ENCODE measurements at places on chromosomes 3 and 15.

GRCh38 chr3:159458982-159459381 lies 529.7 kb upstream of the IL12A start:
- DNase-seq = no peak

- no peak for DNase-seq
These were observed 101.9 kb upstream of the KCNH8 start for GRCh38 chr3:19046440-19046839.

GRCh38 chr3:120487191-120487650 lies 36.4 kb upstream of the FSTL1 start:
- DNase-seq = no peak

- DNase-seq = no peak
These were observed 15.8 kb downstream of the PATL2 start for GRCh38 chr15:44695294-44695693.

DNA sequence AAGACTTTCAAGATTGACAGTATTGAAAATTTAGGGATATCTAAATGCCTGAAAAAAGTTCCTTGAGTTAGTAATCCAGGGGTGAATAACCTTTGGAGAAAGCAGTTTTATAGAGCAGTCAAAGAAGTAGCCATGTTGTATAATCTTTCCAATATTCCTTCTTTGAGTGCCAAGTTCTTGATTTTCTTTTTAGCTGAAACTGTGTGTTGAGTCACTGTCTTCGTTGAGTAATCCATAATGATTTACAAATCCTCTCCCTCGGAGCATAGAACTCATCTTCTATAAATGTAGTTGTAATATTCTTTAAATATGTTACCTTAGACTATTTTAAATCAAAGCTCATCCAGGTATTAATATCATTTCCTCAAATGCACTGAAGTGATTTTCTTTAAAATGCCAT lies 135.2 kb downstream of the BBX start:
- no peak for DNase-seq

- DNase-seq = no peak
These were observed 93.2 kb downstream of the UACA start for GRCh38 chr15:70669966-70670658.

DNA sequence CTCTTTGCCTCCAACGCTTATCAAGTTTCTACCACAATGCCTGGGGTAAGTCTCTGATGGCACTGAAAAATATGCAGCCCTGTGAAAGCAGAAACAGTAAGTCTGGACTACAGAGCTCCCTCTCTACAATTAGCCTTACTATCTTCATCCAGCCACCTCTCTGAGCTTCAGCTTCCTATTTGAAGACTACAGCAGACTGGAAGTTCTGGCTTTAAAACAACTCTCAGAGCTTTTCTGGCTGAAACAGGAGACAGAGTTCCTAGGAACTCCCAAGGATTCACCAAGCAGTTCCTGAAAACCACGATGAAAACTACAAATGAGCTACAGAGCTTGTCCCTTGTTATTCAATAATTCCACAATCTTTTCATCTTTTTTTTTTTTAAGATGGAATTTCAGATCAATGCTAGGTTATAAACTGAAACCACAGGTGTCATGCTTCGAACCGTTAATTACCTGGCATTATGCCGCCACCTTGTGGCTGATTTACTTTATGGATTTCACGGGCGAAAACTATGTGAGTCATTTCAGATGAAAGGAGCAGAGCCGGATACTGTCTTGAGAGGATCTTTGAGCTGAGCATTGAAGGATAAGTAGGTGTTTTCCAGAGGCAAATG lies 3.9 kb downstream of the CRYGS start:
- DNase-seq = peak; percentile 59

- no peak for DNase-seq
These were observed 91.6 kb downstream of the MESD start for GRCh38 chr15:80898040-80898439.

DNA sequence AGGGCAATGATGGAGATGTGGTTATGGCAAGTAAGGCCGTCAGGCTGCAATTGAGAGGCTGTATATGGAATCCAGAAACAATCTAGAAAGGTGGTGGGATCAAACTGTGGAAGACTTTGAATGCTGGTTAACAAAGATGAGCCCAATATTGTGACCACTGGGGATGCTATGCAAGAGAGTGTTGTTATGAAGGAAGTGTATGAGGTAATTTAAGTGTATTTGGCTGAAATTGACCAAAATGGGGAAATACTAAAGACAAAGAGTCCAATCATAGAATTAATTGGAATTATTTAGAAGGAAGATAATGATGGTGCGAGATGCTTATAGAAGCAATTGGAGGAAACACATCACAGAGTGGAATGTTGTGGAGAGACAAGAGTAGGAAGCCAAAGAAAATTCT lies 24.5 kb downstream of the BTLA start:
- no peak for DNase-seq

DNA sequence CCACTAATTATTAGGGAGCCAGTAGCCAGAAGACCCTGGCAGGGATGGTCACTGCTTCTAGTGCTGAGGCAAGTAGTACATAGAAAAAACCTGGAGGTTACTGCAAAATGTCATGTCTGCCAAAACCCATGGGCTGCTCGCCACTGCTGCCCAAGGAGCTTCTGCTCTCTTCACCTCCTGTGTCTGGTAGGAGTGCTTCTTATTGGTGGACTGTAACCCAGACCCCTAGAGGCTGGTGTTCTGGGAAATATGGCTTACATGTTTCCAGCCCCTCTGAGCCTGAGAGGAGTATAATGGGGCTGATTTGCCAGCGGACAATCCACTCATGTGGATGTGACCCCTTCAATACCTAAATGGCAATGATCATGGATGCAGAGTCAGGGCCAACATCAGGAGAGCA lies 286.4 kb downstream of the EPHB1 start:
- no peak for DNase-seq

DNA sequence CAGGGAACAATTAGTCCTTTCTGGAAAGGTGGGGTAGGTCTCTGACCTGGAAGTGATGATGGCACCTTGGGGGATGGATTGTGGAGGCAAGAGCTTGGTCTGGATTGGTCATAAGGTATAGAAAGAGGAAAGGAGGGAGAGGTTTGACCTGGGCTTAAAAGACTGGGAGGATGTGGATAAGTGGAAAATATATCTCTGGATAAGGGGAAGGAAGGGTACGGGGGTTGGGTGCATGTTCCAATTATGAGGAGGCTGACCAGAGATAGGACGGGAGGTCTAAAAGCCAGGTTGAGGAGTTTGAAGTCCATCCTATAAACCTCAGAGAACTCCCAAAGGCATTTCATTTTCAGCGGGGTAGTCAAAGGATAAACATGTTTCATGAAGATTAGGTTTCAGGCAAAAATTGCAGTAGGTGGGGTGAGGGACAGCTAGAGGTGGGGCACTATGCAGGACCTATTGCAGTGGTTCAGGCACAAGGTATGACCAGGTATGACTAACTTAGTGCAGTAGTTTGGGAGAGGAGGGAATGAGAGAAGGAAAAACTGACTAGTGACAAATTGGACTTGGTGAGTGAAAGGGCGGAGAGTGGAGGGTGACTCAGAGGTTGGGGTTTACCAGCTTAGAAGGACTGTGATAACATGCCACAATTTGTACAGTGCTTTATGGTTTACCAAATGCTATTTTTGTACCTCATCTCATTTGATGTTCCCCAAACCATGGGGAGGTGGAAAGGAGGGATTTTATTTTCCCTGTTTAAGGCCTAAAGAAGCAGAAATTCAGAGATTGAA lies 10.7 kb downstream of the PDE8A start:
- DNase-seq = no peak

DNA sequence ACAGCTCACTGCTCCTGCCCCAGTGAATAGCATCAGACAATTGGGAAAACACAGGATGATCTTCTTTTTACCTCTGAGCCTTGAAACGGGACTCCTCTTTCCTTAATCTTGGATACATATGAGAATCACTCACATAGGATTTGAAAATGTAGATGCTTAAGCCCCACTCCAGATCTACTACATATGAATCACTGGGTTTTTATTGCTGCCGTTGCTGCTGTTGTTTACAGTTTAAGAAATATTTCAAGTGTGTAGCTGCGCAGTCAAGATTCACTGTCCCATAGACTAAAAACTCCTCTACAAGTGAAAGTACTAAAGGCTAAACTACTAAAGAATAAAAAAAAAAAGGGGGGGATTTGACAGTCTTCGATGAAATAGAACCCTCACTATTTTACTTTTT lies 765.9 kb downstream of the NTRK3 start:
- no peak for DNase-seq

GRCh38 chr15:101482526-101483371 lies 6.8 kb downstream of the PCSK6 start:
- DNase-seq = no peak

GRCh38 chr15:37693926-37694325 lies 240.5 kb upstream of the TMCO5A start:
- no peak for DNase-seq

- DNase-seq = no peak
These were observed 101.6 kb downstream of the SLC25A26 start for GRCh38 chr3:66322436-66322835.

GRCh38 chr3:53422954-53423698 lies 71.3 kb upstream of the CACNA1D start:
- no peak for DNase-seq

- DNase-seq = peak; percentile 49
These were observed 3.9 kb upstream of the MUSTN1 start for GRCh38 chr3:52838561-52839267.

Measured in immature natural killer cell (primary cell).